Muscle of leg (tissue), 16 donors: ENCODE measurements at places on chromosomes 3 and 15. TPM values are rescaled to one million over a fixed set of nuclear protein-coding genes. Genes with fewer than 3 reads are reported as not detected.
A peak's percentile ranks its signal among the peaks of the same experiment; 100 is the strongest.

GRCh38 chr3:179716226-179716625 lies 63.4 kb downstream of the USP13 start:
- no peak for DNase-seq

DNA sequence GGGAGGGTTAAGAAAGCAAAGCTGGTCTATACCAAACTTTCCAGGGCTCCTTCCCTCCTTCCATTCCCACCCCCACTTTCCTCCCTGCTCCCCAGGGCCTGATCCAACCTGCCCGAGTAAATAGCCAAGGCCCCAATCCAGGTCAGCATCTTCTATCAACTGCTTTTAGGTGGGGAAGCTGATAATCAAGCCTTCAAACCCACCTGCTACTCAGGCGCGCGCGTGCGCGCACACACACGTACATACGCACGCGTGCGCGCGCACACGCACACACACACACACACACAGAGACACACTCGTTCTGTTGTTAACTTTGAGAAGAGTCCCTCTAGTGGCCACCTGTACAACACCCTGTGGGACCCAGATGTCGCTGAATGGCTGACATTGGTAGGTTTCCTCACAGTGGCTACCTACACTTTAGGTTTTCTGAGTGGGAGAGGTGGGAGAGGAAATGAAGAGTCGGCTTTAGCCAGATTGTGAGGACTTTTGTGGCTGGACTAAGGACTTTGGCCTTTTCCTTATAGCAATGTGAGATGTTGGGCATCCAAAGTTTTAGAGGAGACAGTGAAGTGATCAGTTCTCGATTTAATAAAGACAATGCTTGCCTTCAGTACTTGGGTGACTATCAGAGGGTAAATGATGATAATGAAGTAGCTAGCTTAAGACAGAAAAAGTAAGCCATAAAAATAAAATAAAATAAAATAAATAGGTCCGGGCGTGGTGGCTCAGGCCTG lies 179.9 kb upstream of the C2CD4B start:
- peak; percentile 39 for DNase-seq

- DNase-seq, result no peak
Measured at GRCh38 chr3:131796111-131796510, 238.7 kb downstream of the CPNE4 start.

DNA sequence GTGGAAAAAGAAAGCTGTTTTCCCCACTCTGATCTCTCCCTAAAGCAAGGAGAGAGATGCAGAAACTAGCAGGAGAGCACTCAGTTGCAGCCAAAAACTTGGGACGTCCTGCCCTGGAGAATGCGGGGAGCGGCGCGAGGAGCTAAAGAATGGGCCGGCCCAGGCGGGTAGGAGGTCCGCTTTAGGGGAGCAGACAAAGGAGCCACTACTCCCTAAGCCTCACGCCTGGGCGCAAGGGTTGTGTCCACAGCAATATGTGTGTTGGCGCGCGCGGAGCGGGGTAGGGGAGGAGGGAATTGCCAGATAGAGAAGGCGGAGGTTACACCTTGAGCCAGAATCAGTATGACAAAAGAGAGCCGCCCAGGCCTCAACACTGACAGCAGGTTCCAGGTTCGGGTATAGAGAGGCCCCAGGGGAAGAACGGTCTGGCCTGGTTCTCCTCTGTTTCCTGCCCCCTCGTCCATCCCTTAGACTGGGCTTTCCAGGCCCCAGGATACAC lies 2.9 kb downstream of the WNT5A start:
- peak; percentile 60 for DNase-seq

DNA sequence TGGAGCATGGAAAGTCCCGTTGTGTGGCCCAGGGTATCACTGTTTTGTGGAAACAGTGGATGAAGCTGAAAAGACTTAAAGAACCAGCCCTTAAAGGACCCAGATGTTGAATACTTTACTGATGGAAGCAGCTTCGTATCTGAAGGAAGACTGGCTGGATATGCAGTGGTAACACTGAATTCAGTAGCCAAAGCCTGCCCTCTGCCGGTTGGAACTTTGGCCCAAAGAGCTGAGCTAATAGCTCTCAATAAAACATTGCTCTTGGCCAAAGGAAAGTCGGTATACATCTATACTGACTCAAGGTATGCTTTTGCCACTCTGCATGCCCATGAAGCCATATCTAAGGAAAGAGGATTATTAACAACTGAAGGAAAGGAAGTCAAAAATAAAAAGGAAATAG lies 885.4 kb downstream of the PDCD6IP start:
- DNase-seq, result peak; percentile 58

GRCh38 chr3:189981668-189982067 lies 139.0 kb downstream of the P3H2 start:
- DNase-seq, result peak; percentile 92

DNA sequence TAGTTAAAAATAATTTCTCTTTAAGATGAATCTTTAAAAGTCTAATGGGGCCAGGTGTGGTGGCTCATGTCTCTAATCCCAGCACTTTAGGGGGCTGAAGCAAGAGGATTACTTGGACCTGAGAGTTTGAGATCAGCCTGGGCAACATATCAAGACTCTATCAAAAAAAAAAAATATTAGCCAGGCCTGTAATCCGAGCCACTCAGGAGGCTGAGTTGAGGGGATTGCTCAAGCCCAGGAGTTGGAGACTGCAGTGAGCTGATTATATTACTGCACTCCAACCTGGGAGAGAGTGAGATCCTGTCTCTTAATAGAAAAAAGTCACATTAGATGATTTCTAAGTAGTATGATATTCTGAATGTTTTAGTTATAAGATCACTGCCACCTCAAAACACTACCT lies 322.0 kb upstream of the MANF start:
- peak; percentile 23 for DNase-seq

DNA sequence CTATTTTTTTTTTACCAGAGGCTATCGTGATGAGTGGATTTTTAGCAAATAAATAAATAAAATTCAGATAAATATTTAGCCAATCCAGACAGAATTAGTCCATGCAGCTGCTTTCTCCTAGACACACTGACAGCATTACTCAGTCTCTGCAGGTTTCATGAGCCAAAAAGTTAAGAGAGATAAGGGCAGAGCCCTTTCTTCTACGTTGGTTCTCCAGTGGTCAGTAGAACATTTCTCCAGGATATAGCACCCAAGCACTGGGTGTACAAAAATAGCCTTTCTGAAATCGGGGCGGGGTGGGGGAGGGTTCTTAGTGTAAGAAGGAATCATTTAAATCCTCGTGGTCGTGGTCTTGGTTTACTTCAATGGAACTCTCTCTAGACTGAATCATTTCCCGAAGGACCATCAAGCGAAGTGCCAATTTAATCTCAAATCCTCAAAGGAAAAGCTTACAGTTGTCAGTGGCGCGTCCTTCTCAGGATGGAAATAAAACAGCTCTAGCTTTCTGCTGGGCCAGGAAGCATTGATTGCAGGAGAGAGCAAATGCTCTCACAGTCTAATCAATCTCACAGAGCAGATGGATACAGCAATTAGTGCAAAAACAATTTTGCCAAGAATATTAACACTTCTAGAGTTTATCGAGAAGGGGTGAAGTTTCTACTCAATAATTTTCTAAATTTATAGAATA lies 86.2 kb downstream of the SATB1 start:
- no peak for DNase-seq

- DNase-seq, result no peak
Measured at GRCh38 chr3:103218146-103218545, 783.3 kb downstream of the ZPLD1 start.

DNA sequence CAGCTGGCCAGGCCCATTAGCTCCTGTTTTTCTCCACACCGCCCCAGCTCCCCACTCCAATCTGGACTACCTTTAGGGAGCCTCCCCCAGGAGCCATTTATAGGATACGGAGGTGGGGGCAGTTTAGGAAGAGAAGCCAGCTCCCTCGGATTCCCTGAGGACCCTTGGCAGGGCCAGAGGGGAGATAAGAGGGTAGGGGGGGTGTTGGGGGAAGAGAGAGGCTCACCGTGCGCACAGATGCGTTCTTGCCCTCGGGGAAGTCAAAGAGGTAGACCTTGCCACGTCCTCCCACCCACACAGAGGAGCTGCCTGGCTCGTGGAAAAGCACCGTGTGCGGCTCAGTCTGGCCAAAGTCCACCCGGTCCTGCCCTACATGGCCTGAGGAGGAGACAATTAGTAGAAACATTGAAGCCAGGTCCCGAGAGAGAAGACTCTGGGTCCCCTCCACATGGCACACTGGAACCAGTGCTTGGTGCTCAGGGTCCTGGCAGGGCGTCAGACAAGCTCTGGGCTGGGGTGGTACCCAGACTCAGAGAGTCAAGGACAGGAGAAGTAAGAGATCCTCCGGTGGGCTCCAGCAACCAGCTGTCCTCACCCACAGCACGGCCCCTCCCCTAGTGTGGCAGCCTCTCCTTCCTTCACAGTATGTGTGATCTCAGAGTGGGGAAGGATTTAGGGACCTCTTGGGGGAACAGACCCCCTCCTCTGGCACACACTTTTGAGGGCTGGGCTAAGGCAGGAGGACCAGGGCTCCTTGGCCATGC lies 15.0 kb downstream of the SEMA7A start:
- no peak for DNase-seq

- DNase-seq, result no peak
Measured at GRCh38 chr3:37279236-37279635, 104.9 kb upstream of the LRRFIP2 start.

- no peak for DNase-seq
Measured at GRCh38 chr3:47705391-47705790, 76.3 kb downstream of the SMARCC1 start.

GRCh38 chr3:40130721-40131120 lies 178.8 kb upstream of the EIF1B start:
- no peak for DNase-seq

DNA sequence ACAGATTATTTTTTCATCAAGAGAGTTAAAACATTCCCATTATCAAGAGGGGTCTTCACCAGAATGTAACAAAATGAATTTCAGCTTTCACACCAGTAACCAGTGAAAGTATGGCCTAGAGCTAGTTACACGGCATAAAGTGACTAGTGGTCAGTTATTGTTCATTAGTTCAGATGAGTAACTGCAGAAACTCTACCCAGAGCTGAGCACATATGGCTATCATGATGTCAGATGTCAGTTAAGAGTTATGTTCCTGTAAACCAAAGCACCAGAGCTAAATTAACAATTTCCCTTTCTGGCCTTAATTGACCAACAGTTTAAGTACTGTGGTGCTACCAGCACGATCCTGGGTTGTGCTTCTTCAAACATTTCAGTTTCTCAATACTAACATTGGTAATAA lies 6.6 kb upstream of the MRPS25 start:
- no peak for DNase-seq

GRCh38 chr15:51493892-51494291 lies 128.7 kb downstream of the DMXL2 start:
- no peak for DNase-seq

DNA sequence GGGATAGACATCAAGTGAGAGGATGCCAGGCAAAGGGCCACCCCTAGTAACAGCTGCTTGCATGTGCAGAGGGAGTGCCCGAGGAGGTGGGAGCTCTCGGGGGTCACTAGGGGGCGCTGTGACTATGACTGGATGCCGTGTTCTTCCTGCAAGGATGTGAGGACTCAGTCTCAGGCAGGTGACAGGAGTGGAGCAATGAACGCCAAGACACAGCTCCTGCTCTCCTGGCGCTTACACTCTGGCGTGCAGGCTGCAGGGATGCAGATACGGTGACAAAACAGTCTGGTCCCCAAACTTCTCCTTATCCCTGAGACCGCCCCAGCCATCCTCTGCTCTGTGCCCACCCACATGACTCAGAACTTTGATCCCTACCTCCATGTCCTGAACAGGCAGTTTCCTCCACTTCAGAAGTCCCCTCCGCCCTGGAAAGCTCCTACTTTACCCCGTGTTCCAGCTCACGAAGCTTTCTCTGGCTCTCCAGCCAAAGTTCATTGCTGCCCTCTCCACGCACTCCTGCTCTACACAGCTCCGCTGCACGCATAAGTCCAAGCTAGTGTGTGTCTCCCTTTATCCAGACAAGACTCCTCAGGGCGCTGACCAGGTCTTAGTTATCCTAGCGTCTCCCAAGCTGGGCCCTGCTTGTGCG lies 14.7 kb downstream of the RHOV start:
- peak; percentile 57 for DNase-seq

DNA sequence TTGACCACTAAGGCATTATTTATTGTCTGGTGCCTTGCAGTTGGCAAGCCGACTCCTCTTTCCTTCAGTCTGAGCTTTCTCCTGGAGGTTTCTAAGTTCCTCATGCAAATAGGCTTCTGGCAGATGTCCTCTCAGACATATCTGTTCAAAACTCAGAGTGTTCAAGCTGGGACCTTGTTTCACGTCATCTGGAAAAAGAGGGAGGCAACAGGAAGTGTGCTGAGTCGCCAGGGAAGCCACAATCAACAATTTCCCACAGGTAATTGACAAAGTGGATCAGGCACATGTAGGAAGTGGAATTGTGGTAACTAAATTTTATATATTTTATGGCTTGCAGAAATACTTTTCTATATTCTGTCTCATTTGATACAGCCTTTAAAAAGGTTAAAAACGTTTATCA lies 14.6 kb downstream of the SCG5 start:
- DNase-seq, result peak; percentile 15

DNA sequence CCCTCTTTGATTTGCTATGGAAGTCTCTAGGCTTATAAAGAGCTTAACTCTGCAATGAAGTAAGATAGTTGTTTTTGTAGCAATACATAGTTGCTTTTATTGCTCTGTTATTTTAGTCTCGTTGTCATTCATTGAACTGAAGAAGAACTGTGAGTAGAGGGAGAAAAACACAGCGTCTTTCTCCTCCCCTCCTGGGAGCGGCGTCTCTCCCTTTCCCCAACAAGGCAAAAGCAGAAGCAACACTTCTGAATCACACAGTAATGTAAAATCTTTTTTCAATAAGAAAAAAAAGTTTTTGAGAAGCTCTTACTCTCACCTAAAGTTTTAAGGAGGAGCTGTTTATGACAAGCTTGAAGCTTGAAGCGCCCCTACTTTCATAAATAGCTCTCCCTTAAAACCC lies 119.3 kb upstream of the SLC7A14 start:
- no peak for DNase-seq

GRCh38 chr3:71201939-71202338 lies 381.6 kb downstream of the FOXP1 start:
- DNase-seq, result peak; percentile 96

DNA sequence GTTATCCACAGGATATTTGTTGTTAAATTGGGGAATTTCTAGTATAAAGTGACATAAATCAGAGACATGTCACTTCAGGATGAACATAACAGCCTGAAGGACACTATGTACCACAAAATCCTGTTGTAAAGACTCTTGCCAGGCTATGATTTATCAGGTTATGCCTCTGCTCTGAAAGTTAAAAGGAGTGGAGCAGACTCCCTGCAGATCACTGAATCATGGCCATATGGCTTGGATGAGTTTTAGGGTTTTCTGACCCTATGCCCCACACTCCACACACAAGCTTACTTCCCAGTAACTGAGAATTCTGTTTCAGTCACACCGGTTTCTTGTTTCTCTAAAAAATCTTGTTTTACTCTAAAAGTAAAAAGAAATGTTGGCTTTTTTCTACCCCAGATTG lies 869.4 kb downstream of the NAALADL2 start:
- DNase-seq, result no peak

- no peak for DNase-seq
Measured at GRCh38 chr15:70039917-70040316, 57.8 kb downstream of the TLE3 start.

Gene IL20RB
- polyA plus RNA-seq, result 0.81 TPM

Gene TTLL13
- 0.11 TPM for polyA plus RNA-seq

Gene SLC51B
- 1.3 TPM for polyA plus RNA-seq

Gene LMCD1
- polyA plus RNA-seq, result 187 TPM

Gene HDC
- polyA plus RNA-seq, result 0.29 TPM

Gene IL12A
- polyA plus RNA-seq, result 1.6 TPM

Gene UBE3A
- 87.2 TPM for polyA plus RNA-seq

Gene ROPN1
- polyA plus RNA-seq, result 0.08 TPM

Gene TM6SF1
- 43.7 TPM for polyA plus RNA-seq

Gene ULK4
- 3.4 TPM for polyA plus RNA-seq

Gene IL17RB
- polyA plus RNA-seq, result 2.5 TPM

Gene SLC12A8
- polyA plus RNA-seq, result 1.5 TPM

Gene SGO1
- 5.6 TPM for polyA plus RNA-seq

Gene MRPL3
- 68.4 TPM for polyA plus RNA-seq

Gene GTF2A2
- 115 TPM for polyA plus RNA-seq

Gene CEMIP
- 1.4 TPM for polyA plus RNA-seq

Gene ABI3BP
- 300 TPM for polyA plus RNA-seq
